ENCODE measurements at places on chromosomes 7 and 10.
A peak's percentile ranks its signal among the peaks of the same experiment; 100 is the strongest.

DNA sequence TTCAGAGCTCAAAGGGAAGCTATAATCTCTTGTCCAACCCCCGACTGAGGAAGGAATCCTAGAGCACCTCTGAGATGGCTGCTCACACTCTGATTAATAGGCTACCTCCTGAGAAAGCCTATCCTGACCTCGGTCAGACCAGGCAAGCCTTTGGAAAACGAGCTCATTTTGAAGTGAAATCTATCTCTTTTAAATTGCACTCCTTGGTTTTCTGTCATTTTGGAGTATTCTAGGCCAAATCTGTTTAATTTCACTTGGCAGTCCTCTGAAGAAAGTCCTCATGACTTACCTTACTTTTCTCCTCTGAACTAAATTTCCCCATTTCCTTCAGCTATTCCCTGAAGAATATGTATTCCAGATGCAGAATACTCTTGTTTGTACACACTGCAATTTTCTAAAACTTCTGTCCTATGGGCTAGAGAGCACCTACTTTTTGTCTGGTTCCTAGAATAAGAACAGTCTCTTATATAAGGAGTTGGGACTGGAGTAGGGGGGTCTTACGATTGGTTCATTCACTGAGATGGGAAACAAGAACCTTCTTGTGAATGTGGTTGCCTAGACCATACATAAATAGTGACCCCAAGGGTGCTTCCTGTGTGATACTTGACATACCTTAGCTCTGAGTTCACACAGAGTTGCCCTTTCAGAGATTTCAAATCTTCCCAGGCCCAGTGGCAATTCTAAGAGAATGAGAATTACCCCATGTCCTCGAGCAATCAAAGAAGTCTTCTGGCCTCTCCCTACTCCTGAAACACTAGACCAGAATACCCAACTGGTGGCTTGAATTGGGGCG is 31.9 kb upstream of the HPS1 start:
- DNase-seq: no peak

- DNase-seq: no peak
Observed at GRCh38 chr10:21705828-21706176, 171.8 kb downstream of the MLLT10 start.

DNA sequence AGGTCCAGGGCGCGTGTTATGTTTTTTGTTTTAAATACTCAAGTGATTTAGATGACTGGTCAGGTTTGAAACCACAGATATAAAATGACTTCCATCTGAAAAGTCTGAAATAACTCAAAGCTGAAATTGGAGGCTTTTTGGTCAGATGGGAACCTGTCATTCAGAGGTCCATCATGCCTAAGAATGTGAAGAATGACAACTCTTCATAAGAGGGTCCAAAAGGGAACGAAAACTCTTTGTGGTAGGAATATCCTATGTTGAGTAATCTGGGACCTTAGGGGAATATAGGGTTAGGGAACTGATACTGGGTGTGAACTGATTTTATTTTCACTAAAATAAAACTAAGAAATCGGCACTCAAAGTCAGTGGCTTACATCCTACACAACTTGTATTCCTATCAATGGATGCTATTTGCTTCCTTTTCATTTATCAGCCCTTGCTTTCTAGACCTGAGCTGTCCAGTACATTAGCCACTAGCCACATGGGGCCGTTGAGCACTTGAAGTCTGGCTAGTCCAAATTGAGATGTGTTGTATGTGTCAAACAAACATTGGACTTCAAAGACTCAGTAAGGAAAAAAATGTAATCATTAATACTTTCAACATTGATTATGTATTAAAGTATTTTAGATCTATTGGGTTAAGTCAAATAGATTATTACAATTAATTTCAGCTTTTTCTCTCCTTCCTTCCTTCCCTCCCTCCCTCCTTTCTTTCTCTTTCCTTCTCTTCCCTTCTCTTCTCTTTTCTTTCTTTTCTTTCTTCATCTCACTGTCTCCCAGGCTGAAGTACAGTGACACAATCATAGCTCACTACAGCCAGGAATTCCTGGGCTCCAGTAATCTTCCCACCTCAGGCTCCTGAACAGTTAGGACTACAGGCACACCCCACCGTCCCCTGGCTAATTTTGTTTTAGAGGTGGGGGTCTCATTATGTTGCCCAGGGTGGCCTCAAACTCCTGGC is 56.5 kb upstream of the KDM7A start:
- no peak for DNase-seq

- no peak for DNase-seq
Observed at GRCh38 chr7:45161138-45161537, 3.5 kb downstream of the RAMP3 start.

GRCh38 chr10:103968441-103969391 is 1.8 kb downstream of the SLK start:
- DNase-seq: no peak

DNA sequence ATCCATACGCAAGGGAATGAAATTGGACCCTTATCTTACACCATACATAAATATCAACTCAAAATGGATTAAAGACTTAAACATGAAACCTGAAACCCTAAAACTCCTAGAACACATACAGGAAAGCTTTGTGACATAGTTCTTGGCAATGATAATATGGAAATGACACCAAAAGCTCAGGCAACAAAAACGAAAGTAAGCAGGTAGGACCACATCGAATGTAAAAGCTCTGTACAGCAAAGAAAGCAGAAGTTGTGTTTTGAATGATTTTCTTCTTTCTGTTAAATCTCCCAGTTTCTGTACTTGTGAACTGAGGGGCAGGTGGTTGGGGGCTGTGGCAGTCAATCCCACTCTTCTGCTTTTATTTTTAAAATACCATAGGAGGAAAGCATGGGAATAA is 368.4 kb upstream of the PODXL start:
- DNase-seq: no peak

GRCh38 chr7:36659172-36659516 is 65.2 kb downstream of the AOAH start:
- DNase-seq: peak; percentile 91

DNA sequence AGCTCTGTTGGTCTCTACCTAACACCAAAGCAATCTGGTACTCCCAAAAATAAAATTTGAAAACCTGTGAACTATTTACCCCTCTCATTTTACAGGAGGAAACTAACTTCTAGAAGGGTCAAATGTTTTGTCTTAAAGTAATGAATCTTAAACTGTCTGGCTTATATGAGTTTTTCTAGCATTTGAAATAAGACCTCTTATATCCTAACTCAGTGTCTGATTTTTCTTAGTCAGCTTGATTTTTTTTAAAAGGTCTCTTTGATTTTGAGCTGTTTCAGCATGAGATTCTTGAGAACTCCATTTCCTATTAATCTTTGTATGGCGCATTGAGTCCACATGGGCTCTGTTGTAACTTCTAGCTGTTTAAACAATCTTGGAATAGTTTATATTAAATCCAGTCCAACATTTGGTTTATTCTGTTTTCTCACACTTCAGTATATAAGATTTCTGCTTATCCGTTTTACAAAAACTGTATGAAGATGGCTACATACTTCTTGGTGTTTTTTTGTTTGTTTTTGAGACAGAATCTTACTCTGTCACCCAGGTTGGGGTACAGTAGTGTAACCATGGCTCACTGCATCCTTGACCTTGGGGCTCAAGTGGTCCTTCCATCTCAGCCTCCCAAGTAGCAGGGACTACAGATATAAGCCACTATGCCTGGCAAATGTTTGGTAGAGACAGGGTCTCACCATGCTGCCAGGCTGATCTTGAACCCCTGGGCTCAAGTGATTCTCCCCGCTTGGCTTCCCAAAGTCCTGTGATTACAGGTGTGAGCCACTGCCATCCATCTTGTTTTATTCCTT is 91.1 kb downstream of the PPP1R9A start:
- DNase-seq: no peak

DNA sequence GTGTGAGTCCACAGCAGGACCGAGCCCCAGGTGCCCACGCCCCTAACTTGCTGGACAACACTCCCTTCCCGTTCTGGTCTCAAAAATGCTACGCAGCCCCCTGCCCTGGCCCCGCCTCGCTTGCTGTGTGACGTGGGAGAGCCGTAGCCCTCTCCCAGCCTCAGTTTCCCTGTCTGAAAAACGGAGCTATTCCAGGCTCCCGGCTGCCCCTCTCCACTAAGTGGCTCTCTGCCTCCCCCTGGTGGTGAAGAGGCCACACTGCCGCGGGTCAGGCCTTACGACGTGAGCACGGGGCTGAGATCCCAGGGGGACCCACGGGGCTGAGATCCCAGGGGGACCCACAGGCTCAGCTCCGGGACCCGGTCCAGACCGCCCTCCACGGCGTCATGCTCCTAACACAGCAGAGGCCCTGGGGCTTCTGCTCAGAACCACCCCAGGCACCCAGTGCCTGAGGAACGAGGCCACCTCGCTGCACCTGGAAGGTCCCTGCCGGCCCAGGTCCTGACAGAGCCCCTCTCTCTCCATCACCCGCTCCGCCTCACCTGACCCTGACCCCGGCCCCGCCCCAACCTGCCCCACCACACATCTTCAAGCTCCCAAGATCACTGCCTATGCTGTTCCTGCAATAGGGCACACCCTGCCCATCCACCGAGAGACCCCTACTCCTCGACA is 26.7 kb downstream of the MICALL2 start:
- no peak for DNase-seq

- DNase-seq: peak; percentile 21
Observed at GRCh38 chr7:120741371-120742042, 116.4 kb downstream of the TSPAN12 start.

DNA sequence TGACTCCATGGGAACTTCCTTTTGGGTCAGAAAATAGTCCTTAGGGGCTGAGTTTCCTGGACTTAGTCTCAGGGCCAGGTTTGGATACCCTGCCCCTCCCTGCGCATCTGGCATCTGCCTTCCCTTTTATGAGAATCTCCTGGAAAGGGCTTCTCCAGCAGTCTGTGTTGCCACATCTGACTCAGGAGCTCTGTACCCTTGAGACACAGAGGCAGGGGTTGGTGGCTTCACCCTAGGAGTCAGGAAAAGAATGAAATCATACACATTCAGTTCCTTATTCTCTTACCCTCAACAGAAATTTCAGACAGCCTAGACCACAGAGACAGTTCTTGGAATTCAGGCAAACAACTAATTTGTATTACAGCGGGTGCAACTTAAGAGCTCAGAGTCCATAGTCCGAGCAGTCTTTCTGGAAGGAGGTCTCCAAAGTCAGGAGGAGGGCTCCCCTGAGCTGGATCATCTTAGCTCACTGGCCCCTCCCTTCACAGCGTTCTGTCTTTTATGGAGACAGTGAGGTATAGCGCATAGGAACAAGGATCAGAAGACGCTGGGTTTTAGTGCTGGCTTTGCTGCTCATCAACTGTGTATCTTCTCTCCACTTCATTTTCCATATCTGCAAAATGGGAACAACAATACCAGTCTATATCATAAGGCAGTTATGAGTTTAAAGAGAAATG is 3.0 kb upstream of the PLAU start:
- peak; percentile 36 for DNase-seq

- DNase-seq: peak; percentile 97
Observed at GRCh38 chr7:12715372-12716133, 28.1 kb downstream of the ARL4A start.

- no peak for DNase-seq
Observed at GRCh38 chr10:70048030-70048723, 4.5 kb upstream of the MACROH2A2 start.

- peak; percentile 13 for DNase-seq
Observed at GRCh38 chr10:7054915-7055314, 355.9 kb downstream of the SFMBT2 start.

DNA sequence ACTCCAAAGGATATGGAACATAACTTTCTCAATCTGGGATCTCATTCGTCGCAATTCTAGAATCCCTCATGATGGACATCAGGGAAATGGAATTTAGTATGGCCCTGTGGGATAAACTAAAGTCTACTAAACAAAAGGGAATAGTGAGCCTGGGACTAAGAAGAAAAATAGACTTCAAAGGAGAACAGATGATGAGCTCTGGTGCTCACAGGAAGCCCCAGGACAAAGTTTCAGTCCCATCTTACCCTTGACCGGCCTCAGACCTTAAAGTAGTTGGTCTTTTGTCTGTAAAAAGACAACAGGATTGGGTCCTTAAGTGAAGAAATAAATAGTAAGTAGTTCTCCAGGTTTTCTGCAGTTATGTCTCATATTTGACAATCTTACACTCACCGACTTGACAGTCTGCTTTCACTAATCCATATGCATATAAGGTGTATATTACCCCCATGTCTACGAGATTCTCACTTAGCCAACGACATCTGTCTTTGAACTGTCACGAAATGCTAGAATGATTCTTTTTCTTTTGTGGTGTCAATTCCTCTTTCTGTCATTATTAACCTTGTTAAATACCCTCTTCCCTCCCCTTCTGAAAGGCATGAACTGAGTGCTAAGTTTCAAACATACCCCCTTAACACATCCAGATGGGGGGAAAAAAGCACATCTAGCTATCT is 10.9 kb upstream of the IKZF1 start:
- DNase-seq: no peak

- no peak for DNase-seq
Observed at GRCh38 chr10:80429521-80429973, 21.2 kb downstream of the PRXL2A start.

DNA sequence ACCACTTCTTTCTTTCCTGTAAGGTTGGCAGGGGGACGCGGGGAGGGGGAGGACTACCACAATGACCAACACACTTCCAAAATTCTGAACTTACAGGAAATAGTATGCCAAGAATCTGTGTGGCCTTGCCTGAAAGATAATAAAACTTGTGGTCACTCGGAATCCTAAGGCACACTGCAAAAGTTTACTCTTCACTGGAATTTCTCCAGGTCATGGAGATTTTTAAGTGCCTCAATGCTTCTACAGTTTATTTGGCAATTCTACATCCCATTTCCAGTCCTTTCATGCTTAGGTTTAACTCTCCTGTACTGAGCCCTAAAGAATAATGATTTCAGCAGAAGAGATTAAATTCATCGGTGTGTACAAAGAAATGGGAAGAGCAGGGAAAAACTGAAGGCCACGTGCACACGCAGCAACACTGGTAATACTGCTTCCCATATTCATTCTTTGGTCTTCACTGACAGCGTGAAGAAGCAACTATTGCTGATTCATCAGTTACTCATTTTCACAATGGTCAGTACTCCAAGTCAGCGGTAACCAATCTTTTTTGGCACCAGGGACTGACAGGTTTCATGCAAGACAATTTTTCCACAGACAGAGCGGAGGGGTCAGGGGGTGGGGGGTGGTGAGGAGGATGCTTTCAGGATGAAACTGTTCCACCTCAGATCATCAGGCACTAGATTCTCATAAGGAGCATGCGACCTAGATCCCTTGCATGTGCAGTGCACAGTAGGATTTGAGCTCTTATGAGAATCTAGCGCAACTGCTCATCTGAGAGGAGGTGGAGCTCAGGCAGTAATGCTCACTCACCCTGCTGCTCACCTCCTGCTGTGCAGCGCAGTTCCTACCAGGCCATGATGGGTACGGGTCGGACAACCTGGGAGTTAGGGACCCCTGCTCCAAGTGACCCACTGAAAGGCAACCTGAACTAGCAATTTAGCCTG is 9.8 kb downstream of the LARP4B start:
- peak; percentile 82 for DNase-seq

GRCh38 chr10:85459906-85460305 is 906.7 kb downstream of the GRID1 start:
- no peak for DNase-seq

DNA sequence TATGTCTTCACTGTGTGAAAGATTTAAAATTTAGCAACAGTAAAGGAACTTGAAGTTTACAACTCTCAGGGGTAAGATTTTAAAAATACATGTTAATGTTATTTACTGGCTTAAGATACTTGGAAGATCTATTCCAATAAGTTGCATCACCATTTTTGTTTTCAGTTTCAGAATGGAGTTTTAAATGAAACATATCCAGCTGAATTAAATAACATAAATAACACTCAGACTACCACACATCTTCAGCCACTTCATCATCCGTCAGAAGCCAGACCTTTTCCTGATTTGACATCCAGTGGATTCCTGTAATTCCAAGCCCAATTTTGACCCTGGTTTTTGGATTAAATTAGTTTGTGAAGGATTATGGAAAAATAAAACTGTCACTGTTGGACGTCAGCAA is 44.3 kb downstream of the AHR start:
- no peak for DNase-seq
